ENCODE measurements at places on chromosomes 1 and 21.

- no peak for DNase-seq
Measured at GRCh38 chr1:188551176-188551575, 1722.4 kb downstream of the PLA2G4A start.

DNA sequence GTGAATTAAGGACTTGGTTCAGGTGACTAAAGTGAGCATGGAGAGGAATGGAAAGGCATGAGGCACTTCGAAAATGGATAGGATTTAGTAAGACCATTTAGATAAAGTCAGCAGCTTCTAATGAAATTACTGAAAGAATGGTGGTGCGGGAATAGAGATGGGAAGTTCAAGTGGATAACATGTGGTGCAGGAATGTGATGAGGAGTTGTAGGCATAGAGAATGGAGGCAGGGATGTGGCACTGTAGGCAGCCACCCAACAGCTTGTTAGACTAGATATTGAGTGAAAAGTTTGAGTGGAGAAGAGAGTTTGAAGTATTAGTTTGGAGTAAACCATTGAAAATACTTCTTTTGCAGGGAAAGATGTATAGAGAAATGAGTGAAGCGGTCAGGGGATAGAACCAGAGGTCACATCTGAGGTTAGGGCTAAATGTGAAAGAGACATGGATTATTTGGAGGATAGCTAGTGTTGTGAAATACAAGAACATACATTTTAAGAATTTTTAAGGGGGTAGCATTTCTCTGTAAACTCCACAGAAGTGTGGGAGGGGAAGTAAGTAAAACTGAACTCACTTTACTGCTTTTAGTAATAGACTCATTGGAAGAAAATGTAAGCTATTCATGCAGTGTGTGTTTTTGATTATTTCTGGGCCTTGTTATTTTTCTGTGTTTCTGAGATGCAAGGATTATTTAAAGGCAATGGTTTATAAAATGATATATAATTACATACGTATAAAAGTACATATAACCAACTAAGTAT is 46.2 kb downstream of the DYRK1A start:
- DNase-seq: no peak

GRCh38 chr1:166740668-166741276 is 98.5 kb upstream of the POGK start:
- DNase-seq: no peak

GRCh38 chr1:212162635-212163034 is 122.6 kb upstream of the PPP2R5A start:
- no peak for DNase-seq

DNA sequence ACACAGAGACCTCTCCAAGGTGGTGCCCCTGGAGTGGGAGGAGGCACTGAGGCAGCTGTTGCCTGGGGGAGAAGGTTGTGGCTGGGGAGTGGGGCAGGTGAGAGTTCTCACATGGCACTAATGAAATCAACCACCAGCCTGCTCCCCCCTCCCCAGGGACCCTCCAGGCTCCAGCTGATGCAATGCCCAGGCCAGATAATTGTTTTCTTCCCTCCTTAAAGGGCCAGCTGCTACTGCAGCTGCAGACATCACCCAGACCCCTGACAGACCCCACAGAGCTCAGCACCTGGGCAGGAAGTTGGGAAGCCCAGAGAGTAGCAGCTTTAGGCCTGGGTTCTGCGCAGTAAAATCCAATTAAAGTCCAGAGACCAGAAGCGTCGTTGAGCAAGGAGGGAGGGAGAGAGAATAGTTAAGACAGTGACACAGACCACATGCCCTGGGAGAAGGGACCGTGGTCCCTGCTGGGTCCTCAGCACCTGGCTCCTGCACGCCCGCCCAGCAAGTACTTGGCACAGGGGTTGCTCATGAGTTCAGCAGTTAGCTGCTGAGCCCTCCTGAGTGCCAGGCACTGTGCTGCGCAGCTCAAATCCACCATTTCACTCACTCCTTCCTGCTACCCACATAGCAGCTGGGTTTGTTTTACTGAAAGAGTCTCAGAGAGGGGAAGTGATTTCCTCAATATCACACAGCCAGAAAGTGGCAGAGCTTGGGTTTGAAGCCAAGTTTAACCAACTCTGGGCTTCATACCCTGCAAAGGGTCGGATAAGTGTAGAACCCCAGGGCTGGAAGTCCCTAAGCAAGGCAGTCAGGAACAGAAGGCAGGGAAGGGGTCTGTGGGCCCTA is 1.9 kb downstream of the RIMS3 start:
- DNase-seq: no peak

- DNase-seq: no peak
Measured at GRCh38 chr1:107707111-107707510, 257.9 kb downstream of the VAV3 start.

DNA sequence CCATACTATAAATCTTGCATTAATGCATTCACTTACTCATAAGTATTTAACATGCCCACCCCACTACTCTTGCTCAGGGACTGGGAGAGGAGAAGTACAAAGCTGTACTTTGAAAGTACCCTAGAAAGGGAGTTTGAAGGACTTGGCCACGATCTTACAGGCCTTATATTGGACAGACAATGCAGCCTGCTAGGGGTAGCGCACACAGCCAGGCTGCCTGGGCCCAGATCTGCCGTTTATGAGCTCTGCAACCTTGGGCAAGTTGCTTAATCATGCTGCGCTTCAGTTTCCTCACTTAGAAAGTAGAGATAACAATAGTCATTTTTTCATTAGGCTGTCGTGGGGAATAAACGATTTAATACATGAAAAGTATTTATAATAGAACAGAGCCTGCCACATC is 110.1 kb downstream of the CDC7 start:
- DNase-seq: no peak

GRCh38 chr1:45913183-45913683 is 109.8 kb downstream of the MAST2 start:
- no peak for DNase-seq

GRCh38 chr1:92961896-92962752 is 862 bp upstream of the DIPK1A start:
- peak; percentile 30 for DNase-seq

- DNase-seq: no peak
Measured at GRCh38 chr1:31029026-31029425, 36.5 kb downstream of the PUM1 start.

DNA sequence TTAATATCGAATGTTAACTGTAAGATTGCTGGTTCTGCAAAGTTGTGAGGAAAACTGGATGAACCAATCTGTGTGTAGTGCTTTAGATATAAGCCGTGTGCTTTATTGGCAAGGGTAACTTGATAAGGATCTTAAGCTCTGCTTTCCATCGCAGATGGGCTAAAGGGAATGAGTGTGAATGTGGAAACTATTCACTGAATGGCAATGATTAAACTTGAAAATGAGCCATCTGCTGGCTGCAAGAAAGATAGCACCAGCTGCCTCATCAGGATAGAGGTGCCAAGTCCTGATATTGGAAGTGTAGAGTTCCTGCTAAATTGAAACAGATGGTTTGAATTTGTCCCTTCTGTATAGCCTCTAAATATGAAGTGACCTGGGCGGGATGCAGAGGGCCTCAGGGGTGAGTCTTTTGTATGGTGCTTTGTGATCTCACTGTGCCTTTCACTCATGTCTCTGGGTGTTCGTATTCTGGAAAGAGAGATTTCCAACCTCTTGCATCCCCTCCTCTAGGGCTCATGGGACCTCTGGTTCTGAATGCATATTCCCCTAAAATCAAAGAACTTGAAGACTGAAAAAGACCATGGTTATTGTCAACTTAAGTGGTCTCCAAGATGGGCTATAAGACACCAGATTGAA is 9.2 kb downstream of the FCRL3 start:
- DNase-seq: no peak

DNA sequence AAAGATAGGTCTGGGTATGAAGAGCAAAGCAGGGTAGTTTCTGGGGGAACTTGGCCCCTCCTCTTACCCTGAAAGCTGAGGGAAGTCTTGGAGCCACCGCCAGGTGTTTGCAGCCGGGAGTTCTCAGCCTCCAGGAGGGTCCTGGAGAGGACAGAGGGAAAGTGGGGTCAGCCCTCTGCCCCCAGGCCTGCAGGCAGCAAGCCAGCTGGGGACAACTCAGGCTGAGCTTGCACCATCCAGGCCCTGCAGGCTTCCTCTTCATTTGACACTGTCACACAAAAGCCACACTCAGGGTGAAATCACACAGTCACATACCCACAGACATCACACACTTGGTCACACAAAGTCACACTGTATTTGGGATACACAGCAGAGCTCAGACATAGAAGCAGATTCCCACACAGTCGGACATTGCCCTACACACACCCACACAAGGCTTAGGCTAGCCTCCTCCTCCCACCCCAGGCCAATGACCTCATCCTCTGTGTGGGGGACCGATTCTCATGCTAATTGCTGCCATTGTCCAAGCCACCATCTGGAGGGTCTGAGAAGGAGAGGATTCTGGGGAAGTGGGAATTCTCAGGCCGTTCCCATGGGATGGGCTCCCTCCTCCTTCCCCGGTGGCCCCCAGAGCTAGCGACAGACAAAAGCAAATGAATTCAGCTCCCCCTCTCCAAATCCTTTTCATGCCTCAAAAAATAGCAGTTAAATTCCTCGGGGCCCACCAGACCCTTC is 3.7 kb downstream of the NES start:
- DNase-seq: no peak

GRCh38 chr1:225517697-225518096 is 89.9 kb upstream of the LBR start:
- DNase-seq: no peak

- no peak for DNase-seq
Measured at GRCh38 chr1:18109058-18109755, 1.6 kb downstream of the IGSF21 start.

DNA sequence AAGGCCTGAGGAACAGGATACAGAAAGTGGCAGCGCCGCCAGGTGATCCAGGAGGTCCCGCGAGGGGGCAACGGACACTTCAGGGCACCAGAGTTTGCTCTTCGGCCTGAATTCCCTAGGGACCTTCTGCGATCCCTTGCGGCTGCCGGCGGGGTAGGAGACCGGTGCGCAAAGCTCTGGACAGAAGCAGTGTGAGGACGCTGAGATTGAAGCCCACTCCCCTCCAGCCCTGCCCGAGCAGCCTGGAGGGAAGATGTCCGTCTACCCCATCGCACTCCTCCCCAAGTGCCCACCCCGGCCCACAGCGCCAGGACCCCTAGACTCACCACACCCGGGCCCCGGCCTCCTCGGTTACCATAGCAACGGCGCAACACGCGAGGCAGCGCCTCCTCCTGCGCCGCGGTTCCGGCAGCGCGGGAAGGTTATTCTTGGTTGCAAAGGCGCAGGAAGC is at the start of gene ANKRD45:
Gene ANKRD45, minus strand, starts transcription at position 361 of the 451 bp plus-strand sequence. CDS start 10,433 bp downstream, outside the sequence.
- no peak for DNase-seq

DNA sequence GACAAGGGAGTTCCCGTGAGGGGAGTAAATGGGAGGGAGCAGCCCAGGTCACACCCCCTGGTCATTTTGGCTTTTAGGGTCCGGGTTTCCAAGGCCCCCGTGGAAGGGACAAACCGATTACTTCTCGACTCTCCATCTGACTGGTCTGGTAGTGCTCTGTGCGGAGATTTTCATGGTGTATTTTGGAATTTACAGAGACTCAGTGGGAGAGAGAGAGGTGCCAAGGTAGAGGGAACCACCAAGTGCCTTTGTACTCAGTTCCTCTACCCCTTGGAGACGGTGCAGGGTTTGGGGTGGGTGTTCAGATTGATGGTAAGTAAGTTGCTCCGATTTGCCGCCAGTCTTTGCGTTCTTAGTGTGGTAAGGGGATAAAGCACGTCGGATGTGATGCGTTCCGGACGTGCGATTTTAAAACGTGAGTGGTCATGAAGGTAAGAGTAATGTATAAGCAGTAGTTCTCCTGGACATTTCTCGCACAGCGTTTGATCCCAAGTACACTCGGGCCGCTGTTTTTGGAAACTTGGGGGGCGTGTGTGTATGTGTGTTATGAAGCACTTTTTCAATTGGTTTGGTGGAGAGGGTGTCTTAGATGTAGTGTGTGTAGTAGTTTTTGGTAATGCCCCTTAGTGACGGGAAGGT is 682 bp downstream of the SUCO start:
- DNase-seq: no peak

DNA sequence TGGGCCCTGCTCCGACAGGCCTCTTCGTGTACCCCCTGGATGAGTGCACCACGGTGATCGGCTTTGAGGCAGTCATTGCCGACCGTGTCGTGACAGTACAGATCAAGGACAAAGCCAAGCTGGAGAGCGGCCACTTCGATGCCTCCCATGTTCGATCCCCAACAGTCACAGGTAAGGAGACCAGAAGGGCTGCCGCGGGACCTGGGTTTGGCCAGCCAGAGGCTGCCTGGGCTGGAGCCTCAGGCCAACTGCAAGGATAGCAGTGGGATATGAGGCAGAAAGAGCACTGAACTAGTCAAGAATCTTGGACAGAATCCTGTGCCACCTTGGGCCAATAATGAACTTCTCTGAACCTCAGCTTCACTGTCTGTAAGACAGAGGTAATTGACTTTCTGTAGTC is 22.1 kb downstream of the VWA5B1 start:
- DNase-seq: no peak

DNA sequence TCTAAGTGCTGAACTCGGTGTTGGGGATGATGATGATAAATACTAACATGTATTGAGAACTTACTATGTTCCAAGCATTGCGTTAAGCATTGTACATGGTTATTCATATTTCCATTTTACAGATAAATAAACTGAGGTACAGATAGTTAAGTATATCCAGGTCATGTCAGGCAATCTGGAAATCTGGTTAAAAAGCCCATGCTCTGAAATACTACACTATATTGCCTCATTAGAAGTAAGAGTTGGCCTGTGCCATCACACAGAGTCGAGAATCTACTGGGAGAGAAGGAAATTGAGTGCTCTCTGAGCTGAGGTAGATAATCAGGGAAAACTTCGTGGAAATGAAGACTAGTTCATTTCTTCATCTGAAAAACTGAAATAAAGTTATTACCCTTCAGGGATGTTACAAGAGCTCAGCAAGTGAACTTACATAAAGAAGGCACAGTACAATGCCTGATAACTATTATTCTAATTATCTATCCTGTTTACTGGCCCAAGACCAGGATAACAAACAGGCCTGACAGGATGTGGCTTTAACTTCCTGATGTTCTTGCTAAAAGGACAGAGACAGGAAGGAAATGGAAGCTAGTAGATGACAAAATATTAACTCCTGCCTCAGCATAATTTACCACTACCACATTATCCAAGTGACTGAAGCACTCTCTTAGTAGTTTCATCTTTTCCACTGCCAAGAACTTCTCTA is 85.6 kb downstream of the EPS15 start:
- no peak for DNase-seq

GRCh38 chr1:199616947-199617346 is 410.6 kb upstream of the NR5A2 start:
- DNase-seq: no peak

GRCh38 chr1:162627662-162628296 is 4.5 kb upstream of the DDR2 start:
- no peak for DNase-seq

DNA sequence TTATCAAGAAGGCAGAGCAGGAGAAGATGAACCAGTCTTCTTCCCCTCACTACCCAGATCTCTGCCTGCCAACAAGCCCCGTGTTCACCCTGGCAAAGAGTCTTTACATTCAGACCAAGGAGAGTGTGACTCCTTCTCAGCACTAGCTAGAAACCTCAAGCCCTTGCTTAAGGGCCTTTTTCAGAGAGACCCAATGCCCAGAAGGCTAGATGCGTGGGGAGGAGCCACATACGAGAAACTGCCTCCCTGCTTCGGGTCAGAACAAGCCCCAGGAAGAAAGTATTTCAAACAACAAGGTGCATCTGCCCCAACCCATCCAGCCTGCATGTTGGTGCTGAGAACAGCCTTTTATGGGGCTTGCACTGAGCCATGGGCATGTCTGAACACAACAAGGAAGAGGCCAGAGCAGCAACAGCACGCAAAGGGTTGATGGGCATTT is 152.7 kb upstream of the CAMK1G start:
- no peak for DNase-seq

GRCh38 chr1:184959626-184960025 is 14.7 kb downstream of the NIBAN1 start:
- DNase-seq: no peak
